ENCODE measurements at places on chromosomes 3 and 15. TPM values are rescaled to one million over a fixed set of nuclear protein-coding genes. Genes with fewer than 3 reads are reported as not detected.

GRCh38 chr15:78061963-78062427, 15.5 kb downstream of the TBC1D2B start:
- DNase-seq = no peak

GRCh38 chr15:75061272-75061671, 37.9 kb downstream of the PPCDC start:
- DNase-seq = no peak

- no peak for DNase-seq
These were observed 582.6 kb upstream of the UBE2E2 start for GRCh38 chr3:22620498-22620897.

GRCh38 chr15:27062951-27063350, 92.0 kb downstream of the GABRG3 start:
- no peak for DNase-seq

GRCh38 chr3:49131040-49131439, 1.8 kb downstream of the LAMB2 start:
- no peak for DNase-seq

DNA sequence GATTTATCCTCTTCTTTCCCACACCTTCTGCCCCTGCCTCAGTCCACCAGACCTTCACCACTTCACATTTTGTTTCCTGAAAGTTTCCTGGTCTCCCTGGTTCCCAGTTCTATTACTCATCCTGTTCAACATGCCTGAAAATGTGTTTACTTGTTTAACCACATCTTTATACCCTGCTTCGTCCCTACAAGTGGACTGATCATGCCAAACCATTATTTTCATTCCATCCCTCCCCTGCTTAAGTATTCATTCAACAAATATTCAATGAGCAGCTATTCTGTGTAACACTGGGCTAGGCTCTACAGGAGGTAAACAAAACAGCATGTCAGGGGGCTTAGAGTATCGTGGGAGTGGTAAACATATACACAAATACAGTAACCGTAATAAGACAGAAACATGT, 5.5 kb downstream of the MYO5A start:
- DNase-seq = no peak

- DNase-seq = no peak
These were observed 308.9 kb downstream of the CTNNB1 start for GRCh38 chr3:41508063-41508696.

GRCh38 chr3:112617285-112617684, 23.7 kb downstream of the CCDC80 start:
- DNase-seq = no peak

DNA sequence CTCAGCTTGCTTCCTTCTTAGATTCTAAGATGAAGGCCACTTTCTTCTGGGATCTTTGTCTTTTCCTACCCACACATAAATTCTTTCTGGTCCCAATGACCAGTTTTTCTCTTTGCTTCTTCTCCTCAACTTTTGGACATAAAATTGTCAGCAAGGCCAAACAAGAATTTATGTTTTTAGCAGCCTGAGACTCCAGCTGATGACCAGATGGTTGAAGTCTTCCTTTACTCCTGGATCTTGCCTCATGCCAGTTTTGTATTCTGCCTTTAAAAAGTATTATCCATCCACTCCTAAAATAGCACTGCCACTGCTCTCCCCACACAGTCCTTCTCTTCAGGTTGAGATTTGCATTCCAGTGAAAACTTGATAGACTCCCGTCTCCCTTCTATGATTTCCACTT, 236.0 kb downstream of the VPS13C start:
- DNase-seq = no peak

DNA sequence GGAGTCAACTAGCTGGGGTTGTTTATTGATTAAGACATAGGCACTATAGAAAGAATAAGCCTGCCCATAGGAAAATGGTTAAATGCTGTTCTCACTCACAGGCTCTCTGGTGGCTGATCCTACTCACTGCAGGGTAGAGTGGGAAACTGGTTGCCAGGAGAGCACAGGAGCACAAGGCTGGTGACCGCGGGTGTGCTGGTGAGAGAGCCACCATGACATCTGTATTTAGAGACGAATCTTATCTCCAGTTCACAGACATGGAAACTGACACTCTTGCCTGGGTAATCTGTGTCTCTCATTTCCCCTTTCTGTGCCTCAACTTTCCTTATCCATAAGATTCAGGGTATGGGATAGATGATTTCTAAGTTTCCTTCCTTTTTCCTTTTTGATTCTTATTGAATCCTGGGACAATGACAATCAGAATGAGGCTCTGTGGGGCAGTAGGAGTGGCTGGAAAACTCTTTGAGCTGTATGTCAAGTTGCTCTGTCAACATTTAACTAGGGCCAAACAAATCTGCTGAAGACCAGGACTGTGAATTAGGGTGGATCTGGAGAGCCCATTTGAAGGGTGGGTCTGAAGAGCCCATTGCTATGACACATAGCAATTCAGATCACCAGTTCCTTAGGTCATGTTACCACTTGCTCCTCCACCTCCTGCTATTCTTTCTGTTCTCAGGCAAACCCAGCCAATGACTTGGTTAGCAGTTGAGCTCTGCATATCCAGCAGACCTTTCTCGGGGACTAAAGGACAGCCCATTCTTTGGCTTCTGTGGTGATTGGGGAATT, 286.1 kb upstream of the TBL1XR1 start:
- DNase-seq = no peak

- DNase-seq = no peak
These were observed 76.0 kb downstream of the ZNF609 start for GRCh38 chr15:64536244-64536836.

DNA sequence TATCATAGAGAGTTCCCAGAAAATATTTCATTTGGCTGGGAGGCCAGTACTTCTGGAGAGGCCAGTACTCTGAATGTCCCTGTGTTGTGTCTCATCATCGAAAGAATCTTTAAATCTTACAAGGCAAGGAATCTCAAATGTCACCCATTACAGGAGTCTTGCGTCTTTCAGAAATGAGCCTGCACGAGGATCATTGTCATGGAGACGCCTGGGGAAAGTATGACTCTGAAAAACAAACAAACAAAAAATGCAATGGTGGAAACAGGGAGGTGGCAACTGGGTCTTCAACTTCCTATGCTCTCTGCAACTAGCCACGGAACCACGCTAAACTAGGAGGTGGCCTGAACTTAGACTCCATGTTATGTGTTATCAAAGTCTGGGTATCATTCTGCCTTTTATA, 804.6 kb downstream of the EPHA3 start:
- no peak for DNase-seq

GRCh38 chr3:56124546-56124945, 343.7 kb downstream of the ERC2 start:
- DNase-seq = no peak

- peak; percentile 80 for DNase-seq
These were observed 970 bp downstream of the BBX start for GRCh38 chr3:107523539-107524325.

DNA sequence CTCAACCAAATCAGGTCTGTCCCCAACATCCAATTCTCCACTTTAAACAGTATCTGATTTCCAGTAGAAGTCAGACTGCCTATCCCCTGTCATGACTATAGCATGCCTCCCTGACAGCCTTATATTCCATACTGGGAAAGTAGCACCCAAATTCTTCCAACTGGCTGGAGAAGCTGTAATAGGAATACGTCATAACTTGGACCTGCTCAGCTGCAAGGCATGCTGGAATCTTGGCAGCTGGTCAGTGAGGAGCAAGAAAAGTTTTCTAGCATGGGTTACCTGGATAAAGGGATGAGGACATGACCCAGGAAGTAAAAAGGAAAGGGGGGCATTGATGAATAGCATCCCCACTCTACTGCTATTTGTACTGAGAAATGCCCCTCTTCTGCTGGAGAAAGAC, 8.9 kb downstream of the SEMA5B start:
- DNase-seq = no peak

DNA sequence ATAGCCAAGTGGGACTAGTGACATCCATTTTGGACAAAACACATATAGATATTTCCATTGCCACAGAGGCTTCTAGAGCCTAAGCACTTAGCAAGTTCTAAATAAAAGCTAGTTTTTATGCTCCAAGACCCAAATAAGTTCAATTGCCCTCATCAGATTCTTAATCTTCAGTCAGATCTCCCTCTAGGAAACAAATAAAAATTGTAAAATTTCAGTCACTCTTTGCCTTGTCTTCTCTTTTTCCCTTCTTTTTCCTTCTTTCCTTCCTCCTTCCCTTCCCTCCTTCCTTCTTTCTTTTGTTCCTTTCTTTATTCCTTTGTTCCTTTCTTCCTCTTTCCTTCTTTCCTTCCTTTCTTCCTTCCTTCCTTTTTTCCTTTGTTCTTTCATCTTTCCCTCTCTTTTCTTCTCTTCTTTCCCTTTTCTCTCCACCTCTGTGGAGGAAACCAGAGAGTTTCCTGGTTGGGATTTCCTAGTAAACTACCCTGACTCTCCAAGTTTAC, 68.8 kb upstream of the GADL1 start:
- no peak for DNase-seq

- DNase-seq = no peak
These were observed 5.1 kb downstream of the LINGO1 start for GRCh38 chr15:77627581-77627980.

DNA sequence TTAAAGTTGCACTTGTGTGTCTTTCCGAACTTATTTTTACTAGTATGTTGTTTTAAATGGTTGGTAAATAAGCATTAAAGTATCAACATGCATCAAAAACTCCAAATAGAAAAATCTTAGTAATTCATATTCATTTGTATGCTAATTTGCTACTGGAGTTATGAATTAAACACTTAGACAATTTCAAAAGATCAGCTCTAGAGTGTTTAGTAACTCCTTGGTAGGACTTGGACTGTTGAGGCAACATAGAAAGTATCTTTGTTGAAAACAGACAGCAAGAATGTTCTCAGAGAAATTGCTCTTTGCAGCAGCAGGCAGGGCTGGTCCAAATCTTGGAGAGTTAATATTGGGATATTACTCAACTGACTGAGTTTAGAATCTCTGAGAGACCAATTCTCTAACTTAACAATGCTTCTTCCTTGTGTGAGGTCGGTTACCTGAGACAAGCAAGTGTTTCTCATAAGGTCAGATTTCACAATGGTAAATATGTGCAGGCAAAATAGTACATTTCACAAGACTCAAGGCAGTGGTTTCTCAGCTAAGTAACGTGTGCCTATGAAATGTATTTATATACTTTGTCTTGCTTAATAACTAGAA, 147.8 kb upstream of the IL12A start:
- DNase-seq = no peak

DNA sequence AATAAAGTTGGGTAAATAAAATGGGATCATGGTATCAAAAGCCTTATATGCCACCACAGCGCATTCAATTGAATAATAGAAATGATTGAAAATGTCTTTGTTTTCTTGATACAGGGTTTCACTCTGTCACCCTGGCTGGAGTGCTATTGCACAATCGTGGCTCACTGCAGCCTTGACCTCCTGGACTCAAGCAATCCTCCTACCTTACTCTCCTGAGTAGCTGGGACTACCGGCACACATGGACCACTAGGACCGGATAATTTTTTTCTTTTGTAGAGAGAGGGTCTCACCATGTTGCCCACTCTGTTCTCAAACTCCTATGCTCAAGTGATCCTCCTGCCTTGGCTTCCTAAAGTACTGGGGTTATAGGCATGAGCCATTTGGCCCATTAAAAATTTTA, 33.8 kb upstream of the BBX start:
- DNase-seq = no peak

- DNase-seq = no peak
These were observed 13.1 kb upstream of the GUCA1C start for GRCh38 chr3:108966773-108967172.

GRCh38 chr3:171768281-171768900, 41.9 kb downstream of the PLD1 start:
- no peak for DNase-seq

DNA sequence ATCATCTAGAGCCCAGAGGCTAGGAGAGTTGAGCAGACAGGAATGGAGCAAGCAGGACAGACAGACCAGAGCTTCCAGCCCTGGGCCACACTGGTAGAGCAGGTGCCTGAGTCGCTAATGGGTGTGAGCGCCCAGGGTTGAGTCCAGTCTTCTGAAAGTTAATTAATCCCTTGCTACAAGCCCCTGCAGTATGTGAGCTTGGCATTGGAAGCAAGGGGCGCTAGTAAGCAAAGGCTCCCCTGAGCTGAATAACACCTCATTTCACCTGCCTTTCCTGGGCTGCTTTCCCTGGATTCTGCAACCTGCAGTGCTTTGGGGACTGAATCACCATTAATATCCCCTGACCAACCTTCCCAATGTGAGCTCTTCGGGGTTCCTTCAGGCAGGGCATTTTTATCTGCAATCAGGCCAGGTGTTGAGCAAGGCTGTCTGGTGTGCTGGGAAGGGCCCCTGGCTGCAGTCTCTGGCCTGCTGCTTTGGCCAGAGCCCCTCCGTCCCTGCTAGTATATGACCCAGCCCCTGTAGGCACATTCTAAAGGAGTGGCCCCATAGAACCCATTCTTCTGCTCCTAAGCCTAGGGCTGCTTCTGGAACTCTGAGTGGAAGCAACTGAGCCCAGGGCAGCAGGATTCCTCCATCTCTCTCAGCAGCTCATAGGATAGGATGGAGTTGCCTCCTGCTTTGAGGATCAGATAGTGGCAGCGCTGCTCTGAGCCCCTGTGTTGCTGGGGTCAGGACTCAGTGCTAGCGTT, 45.1 kb upstream of the EPHB1 start:
- DNase-seq = no peak

DNA sequence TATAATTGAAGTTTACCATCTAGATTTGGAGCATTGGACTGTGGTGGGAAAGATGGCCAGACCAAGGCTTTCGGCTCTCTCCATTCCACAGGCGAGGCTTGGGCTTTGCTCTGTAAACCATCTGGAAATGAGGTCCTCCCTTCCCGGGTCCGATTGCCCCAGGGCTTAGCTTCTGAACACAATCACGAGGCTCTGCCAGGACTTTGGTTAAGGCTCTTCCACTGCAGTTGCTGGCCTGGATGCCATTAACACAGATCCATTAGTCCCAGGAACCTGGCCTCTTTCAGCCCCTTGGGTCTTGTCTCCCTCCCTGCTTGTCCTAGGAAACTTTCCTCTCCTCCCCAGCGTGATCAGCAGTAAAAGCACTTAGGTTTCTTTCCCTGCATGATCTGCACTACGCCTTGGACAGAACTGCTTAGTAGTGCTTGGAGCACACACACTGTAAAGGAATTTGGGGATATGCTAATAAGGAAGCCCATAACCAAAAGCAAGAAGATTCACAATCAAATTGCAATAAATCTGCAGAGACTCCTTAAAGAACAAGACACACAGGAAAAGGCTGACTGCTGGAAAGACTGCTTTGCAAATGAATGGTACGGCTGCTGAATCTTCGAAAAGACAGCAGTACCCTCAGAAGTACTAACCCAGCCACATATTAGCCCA, 154.3 kb downstream of the ECT2 start:
- DNase-seq = no peak

DNA sequence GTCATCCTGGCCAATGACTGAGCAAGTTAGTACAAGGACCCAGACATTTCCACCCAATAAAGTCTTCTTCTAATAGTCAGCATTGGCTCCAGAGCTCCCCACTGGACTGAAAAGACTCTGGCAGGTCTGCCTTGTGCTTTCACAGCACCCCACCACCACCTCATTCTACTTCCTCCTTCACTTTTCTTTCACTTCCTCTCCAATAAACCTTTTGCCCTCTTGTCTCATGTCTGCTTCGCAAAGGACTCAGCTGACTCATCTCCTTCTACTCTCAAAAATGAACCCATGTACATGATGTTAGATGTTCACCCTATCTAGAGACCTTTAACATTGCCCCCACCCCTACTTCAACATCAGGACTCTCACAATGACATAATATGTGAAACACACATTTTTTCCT, 181.0 kb upstream of the PPP2R3A start:
- DNase-seq = peak; percentile 85

Gene SKIC8
- total RNA-seq = 134 TPM

Gene ARGFX
- not detected for total RNA-seq

Gene EOMES
- total RNA-seq = 0.60 TPM

Gene ATP13A5
- total RNA-seq = not detected

Gene FBXL22
- not detected for total RNA-seq

Gene SST
- total RNA-seq = not detected

Gene FBXO40
- not detected for total RNA-seq

Gene GPR176
- total RNA-seq = not detected

Measured in Karpas-422 (cell line).